ENCODE measurements at places on chromosomes 4 and X.
A peak's percentile ranks its signal among the peaks of the same experiment; 100 is the strongest.

- DNase-seq, result no peak
Observed at GRCh38 chrX:27078371-27078770, 384.8 kb downstream of the PPP4R3C start.

DNA sequence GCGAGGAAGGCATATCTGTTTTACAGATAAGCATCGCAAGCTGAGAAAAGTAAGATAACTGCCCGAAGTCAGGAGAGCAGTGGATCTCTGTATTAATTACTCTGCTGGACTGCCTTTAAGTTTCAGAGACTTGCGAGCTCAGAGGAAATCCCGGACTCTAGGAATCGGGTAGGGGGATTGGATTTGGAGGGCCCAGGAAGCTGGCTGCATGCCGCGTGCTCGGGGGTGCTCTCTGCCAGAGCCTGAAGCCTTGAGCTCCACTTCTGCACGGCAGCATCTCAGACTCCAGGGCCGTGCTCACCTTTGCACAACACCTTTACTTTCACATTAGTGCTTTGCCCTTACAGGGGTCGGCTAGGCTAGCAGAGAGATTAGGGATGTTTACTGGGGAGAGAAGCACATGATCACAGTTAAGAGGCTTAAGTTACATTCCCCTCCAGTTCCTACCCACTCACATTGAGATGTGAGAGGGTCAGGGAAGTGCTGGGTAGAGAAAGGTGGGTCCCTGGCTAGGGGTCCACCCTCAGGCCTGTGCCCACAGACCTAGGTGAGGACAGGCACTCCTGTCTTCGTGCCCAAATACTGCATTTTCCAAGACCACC lies 57.0 kb downstream of the TRIML1 start:
- DNase-seq, result no peak

GRCh38 chr4:183714626-183715025 lies 55.5 kb downstream of the TRAPPC11 start:
- DNase-seq, result no peak

DNA sequence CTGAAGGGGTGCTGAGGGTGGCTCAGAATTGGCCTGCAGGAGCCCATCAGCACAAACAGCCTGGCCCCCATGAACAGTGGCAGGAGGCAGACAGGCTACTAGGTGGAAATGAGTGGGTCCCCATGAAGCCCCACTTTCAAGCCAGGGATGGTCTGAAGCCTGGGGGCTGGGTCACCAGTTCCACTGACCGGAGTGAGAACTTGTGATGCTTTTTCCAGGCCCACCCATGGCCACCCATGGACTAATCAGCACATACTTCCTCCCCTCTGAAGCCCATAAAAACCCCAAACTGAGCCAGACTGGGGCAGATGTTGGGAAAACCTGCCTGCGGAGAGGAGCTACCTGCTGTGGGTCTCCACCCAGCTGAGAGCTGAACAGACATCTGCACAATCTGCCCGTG lies 284.1 kb downstream of the EVC2 start:
- DNase-seq, result no peak

- no peak for DNase-seq
Observed at GRCh38 chr4:101222156-101222845, 125.0 kb downstream of the PPP3CA start.

DNA sequence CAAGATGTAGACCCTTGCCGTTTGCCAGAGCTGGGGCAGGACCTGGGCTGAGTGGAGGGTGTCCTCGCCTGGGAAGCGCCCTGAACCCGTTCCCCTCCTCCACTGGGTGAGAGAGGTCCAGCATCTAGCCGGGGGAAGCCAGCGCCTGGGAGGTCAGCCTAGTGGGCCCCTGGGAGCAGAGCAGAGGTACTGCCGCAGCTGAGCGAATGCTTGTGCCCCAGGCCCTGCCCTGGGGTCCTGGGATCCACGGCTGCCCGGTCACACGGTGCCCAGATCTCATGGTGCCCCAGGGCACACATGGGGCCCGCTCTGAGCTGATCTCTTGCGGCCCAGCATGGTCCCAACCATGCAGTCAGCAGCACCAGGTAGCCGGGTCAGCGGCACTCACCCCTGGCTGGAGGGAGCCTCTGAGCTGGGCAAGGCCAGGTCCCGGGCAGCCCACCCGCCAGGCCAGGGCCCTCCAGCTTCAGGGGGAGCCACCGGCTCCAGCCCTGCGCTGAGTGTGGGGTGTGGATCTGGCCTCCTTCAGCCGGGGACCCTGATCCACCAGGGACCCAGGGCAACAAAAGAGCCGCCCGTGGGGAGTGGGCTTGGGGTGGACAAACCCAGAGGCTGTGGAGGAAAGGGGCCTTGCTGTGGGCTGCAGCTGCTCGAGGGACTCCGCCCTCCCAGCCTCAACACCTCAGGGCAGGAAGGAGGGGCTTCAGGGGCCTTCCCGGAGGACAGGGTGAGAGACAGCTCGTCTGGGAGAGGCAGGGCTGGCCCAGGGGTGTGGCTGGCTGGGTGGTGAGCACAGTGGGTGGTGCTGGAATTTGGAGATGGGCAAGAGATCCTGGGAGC lies 4.1 kb upstream of the CPLX1 start:
- no peak for DNase-seq

DNA sequence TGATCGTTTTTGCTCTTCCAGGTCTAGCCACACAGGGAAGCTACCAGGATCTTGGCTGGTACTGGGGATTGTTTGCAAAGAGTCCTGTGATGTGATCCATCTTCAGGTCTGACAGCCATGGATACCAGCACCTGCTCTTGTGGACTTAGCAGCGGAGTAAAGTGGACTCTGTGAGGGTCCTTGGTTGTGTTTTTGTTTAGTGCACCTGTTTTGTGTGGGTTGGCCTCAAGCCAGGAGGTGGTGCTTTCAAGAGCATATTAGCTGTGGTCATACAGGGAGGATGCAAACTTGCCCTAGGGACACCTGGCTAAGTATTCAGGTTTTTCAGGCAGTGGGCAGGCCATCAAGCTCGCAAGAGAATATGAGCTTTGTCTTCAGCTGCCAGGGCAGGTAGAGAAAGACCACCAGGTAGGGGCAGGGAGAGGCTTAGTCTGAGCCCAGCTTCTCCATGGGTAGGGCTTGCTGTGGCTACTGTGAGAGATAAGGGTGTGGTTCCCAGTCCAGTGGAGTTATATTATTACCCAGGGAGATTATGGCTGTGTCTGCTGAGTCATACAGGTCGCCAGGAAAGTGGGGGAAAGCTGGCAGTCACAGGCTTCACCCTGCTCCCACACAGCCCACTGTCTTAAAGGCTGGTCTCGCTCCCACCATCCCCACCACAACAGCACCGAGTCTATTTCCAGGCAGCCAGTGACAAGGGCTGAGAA lies 293.7 kb downstream of the PCDH18 start:
- DNase-seq, result peak; percentile 74

All from NCI-H1092 (cell line).